Colonic mucosa (tissue), 4 donors: ENCODE measurements at places on chromosomes 1 and 21. TPM values are rescaled to one million over a fixed set of nuclear protein-coding genes. Genes with fewer than 3 reads are reported as not detected.

Gene RBBP4
- total RNA-seq, result 155 TPM

Gene POU3F1
- total RNA-seq, result not detected

Gene CCDC30
- 1.5 TPM for total RNA-seq

DNA sequence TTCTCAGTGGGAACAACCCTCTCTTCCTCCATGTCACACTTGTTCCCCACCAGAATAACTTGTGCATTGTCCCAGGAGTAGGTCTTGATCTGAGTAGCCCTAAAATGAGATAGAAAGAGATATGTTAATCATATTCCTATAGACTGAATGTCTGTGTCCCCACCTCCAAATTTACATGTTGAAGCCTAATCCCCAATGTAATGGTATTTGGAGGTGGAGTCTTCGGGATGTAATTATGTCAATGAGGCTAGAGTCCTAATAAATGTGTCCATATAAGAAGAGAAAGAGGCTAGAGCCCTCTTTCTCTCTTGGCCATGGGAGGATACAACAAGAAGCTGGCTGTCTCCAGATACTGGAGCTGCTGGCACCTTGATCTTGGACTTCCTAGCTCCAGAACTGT is 54.8 kb upstream of the NRDC start:
- no peak for DNase-seq

GRCh38 chr1:211577277-211577818 is 1.6 kb downstream of the SLC30A1 start:
- DNase-seq, result no peak

- no peak for DNase-seq
Observed at GRCh38 chr1:209561532-209561931, 22.0 kb upstream of the CAMK1G start.

DNA sequence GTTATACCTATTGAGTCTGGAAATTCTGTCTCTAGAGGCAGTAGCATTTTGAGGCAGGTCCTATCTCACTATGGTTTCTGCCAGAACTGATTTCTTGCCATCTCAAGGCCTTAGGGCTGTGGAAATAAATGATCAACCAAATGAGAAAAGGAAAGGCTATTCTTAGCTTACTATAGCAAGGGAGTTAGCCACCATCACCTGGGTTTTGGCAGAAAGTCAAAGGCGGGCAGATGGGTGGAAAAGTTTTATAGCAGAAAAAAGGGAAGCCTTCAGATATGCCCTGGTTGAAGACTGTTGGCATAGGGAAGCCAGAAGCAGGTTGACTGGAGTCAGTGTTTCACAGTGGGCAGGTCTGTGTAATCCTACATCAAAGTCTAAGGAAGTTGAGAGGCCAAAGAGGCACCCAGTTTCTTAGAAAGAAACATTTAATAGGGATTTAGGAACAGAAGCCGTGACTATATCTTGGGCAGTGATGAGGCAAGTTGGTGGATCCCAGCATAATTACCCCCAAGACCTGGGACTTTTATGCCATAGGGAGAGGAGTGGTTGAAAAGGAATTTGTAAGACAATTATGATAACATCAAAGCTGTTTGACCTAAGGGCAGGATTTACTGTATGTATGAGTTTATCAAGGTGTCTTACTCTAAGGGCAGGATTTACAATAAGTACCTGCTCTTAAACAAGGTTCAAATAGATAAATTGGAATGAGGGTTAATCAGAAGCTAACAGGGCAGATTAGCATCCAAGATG is 29.7 kb downstream of the CTH start:
- peak; percentile 76 for DNase-seq

- peak; percentile 67 for DNase-seq
Observed at GRCh38 chr1:182120411-182121258, 59.1 kb upstream of the ZNF648 start.

DNA sequence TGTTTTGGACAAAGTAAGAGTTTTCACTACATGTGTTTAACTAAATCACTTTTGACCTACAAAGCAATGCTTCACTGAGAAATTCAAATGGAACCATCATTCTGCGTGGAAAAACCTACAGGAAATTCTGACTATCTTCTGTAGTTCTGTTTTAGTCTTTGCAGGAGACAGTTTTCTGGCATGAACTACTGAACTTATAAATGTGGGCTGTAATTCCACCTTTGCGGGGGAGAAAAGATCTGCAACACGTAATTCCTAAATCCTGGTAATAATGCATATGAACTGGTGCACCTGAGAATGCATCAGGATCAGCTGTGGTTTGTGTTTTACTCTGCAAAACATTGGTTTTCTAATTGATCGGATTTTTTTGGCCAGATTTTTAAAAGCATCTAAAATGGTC is 106.0 kb downstream of the VPS13D start:
- DNase-seq, result no peak

DNA sequence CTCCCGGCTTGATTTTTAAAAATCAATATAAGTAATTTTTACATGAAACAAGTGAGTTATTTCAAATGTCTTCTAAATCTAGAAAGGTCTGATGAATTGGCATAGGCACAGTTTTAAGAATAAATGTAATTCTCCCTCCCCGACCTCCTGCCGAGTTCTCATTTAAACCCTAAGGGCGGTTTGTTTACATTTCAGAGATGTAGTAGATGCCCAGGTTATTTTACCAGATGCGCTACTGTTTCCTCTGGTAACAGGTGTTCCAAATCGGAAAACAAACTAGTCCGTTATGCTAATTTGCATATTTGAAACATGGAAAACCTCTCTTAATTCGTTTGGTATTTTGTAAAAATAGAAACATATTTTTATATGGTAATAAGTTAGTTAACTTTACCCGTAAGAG is 53.8 kb upstream of the CFAP126 start:
- DNase-seq, result no peak

- no peak for DNase-seq
Observed at GRCh38 chr1:44281962-44282703, 68.9 kb downstream of the DMAP1 start.
